ENCODE measurements at places on chromosomes 1 and 21.

DNA sequence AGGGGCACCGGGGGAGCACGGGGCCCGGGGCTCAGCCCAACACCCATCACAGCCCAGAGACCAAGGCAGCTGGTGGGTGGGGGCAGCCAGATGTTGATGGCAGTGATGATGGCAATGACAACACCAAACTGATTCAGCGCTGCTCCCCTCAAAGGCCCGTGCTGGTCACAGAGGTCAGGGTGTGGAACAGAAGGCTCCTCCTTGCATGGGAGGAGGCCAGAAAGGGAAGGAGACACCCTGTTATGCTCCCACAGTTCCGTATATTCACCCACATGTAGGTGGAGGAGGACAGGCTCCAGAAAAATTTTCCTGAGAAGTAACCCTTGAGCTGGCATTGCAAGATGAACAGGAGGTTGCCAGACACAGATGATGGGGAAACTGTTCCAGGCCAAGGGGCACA is 414 bp downstream of the GUCA2B start:
- no peak for DNase-seq

GRCh38 chr1:203076031-203076511 is 9.7 kb downstream of the MYOG start:
- no peak for DNase-seq

DNA sequence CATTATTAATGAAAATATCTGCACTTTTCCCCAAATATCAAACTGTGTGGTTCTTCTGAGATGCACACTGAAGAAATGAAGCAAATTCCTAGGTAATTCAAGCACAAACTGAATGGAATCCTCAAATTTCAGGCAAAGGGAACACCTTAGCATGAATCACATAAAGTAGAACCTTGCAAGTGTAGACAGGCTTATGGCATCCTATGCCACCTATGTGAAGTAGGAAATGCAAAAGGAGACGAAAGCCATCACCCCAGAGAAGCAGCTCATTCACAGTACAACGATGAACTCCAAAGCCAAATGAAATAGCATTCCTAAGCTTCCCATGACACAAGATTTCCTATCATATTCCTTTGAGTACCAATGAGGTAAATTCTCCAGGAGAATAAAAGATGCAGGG is 461.2 kb upstream of the RUNX1 start:
- no peak for DNase-seq

- DNase-seq = peak; percentile 58
Observed at GRCh38 chr1:214018386-214019268, 30.9 kb downstream of the PROX1 start.

DNA sequence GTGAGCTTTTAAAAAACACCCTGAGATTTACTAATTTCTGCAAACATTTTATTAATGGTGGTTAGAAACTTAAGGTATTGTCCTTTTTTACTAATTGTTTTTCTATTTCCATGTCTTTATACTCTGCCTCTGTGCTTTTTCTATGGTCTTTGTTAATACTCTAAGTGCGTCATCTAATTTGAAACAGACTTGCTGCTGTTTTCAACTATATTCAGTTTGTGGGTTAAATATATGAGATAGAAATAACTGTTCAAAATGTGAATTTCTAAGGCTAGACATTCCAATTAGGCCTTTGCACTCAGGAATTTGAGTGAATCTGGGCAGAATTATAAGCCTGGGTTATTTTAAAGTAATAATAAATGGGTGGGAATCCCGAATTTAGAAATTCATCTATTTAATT is 82.4 kb upstream of the COL11A1 start:
- DNase-seq = no peak

DNA sequence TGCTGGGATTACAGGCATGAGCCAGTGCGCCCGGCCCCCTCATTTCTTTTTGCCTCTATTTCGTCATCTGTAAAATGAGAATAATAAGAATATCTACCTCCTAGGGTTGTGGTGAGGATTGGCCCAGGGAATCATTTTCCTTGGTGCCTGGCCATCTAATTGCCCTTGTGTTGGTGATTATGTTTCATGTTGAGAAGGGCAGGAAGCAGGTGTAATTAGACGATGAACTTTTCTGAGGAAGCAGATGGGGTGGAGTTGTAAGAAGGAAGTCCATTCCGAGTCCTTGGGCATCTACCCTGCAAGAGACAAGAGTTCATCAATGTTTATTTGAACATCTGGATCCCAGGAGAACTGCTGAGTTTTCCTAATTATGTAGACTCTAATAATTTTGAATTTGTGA is 38.7 kb upstream of the NEK2 start:
- no peak for DNase-seq

DNA sequence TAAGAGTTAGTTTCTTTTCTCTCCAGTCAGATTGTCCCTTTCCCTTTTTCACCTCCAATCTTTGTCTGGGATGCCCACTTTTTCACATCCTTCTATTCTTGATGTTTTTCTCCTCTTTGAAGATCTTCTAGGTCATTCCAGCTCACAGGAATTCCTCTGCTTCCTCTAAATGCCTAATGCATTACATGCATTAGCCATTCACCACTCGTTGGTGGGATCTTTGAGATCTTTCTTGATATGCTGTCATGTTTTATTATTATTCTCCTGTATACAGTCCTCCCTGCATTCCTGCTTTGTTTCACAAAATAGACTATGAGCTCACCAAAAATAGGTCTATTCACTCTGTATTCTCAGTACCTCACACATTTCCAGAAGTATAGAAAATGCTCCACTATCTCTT is 129.0 kb downstream of the LYPLAL1 start:
- DNase-seq = no peak

DNA sequence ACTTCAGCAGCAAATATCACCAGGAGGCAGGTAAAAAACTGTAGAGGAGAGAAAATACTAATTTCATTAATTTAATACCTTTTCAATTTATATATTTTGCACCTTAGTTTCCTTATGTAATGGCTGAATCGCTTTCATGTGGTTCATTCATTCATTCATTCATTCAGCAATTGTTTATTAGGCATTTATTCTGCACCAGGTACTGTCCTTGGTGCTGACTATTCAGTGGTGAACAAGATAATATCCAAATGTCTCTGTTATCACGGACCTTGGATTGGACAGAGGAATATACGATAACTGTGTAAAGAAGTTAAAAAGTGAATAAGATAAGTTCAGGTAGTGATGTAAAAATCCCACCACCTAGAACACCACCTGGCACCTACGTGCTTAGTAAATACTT is 28.8 kb downstream of the TSPAN2 start:
- DNase-seq = no peak

- no peak for DNase-seq
Observed at GRCh38 chr1:189027512-189027911, 1450.2 kb downstream of the BRINP3 start.

DNA sequence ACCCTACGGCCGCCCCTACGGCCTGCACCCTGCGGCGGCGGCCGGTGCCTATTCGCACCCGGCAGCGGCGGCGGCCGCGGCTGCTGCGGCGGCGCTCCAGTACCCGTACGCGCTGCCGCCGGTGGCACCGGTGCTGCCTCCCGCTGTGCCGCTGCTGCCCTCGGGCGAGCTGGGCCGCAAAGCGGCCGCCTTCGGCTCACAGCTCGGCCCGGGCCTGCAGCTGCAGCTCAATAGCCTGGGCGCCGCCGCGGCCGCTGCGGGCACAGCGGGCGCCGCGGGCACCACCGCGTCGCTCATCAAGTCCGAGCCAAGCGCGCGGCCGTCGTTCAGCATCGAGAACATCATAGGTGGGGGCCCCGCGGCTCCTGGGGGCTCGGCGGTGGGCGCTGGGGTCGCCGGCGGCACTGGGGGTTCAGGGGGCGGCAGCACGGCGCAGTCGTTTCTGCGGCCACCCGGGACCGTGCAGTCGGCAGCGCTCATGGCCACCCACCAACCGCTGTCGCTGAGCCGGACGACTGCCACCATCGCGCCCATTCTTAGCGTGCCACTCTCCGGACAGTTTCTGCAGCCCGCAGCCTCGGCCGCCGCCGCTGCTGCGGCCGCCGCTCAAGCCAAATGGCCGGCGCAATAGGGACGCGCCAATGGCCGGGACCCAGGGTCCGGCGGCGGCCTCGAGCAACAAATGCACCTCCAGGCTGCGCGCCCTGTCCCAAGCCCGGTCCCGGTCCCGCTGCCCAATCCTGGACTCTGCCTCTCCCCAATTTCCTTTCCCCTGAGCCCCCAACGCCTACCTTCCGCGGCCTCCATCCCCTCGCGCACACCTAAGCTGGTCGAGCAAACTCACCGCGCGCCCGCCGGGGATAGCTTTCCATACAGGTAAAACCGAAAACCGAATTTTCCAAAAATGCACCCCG is 1.8 kb downstream of the FOXD3 start:
- peak; percentile 7 for DNase-seq

GRCh38 chr21:37843191-37843590 is 73.1 kb downstream of the KCNJ6 start:
- no peak for DNase-seq

DNA sequence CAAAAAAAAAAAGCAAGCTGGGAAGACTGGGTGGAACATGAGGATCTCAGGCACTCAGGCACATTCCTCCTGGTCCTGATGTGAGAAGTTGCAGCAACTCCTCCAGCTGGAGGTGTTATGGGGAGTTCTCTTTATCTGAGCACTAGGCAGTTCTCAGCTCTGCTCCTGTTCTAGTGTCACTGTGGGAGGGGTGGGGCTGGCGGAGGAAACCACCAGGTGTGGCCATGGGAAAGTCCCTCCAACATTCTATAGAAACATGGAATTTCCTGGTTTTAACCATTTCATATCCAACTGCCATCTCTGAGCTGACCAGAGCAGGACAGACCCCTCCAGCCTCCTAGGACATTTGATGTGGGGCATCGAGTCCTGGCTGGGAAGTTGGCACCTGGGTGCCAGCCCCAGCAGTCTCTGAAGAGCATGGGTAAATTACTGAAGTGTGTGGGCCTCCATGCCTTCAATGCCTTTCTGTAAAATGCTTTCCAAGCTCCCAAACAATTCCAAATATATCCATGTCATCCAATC is 804 bp upstream of the IKBKE start:
- DNase-seq = no peak

GRCh38 chr1:232636799-232637198 is 6.9 kb upstream of the SIPA1L2 start:
- DNase-seq = no peak

DNA sequence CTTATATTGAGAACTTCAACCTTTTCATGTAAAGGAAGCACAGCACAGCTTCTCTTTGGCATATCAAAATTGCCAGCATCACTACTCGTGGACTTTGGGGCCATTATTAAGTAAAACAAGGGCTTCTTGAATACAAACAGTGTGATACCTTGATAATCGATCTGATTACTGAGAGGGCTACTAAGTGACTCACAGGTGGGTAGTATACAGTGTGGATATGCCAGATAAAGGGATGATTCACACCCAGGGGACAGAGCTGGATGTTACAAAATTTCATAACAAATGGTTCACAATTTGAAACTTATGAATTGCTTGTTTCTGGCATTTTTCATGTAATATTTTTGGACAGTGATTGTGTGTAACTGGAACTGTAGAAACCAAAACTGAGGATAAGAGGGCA is 15.4 kb downstream of the HDAC1 start:
- no peak for DNase-seq

- peak; percentile 48 for DNase-seq
Observed at GRCh38 chr1:205321162-205321958, at the start of gene NUAK2. Gene NUAK2, minus strand, starts transcription at chr1:205321745. Its CDS starts 117 bp downstream, at chr1:205321628.

DNA sequence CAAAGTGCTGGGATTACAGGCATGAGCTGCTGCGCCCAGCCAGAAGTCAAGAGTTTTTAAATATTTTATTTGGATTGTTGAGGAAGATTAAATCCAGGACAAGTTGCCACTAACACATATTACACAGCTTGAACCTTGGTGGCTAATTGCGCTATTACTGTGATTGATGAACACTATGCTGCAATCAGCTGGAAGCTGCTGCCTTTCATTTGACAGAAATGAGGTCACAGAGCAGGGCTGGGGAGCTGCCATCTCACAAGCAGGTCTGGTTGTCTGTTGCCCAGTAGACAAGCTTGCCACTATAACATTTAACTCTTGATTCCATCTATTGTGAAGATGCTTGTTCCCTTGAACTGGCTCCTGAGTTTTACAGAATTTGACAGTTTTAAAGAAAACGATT is 37.4 kb upstream of the NRDC start:
- no peak for DNase-seq

- DNase-seq = no peak
Observed at GRCh38 chr1:184792450-184792969, 37.9 kb upstream of the EDEM3 start.

DNA sequence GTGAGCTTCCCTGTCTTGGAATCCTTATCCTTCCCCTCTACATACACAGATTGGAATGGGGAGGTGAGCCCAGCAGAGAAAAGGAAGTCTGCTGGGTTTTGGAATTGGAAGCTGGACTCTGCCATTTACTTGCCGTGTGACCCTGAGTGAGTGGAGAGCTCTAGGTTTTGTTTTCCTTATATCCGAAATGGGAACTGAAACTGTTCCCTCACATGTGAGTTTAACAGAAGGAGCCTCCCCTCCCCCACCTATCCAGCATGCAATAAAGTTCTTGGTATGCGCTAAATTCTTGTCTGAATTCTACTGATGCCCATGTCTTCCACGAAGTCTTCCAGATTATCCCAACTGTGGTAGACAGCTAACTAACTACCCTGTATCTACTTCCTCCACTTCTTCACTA is 58.7 kb downstream of the NENF start:
- DNase-seq = no peak

GRCh38 chr1:184483101-184483683 is 96.4 kb downstream of the C1orf21 start:
- no peak for DNase-seq

- peak; percentile 65 for DNase-seq
Observed at GRCh38 chr1:147273409-147274336, 31.2 kb downstream of the CHD1L start.

DNA sequence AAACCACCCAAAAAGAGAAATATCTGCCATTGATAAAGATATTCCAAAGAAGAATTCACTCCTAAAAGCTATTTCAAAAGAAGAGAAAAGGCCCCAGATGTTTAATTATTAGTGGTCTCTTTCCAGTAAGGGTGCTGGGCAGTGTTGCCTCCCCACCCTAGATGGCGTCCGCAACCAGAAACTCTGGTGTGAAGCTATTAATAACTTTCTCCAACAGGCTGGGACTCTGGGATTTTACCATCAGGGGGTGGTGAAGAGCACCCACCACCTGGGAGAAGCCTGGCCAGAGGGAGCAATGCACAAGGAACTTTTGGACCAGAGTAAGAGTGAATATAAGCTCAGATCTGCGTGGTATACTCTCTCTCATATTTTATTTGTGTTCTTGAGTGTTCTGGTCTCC is 115.4 kb upstream of the TIAM1 start:
- DNase-seq = no peak

- DNase-seq = no peak
Observed at GRCh38 chr1:17061892-17062291, 8.1 kb upstream of the SDHB start.

GRCh38 chr1:19909392-19909791 is 14.0 kb downstream of the PLA2G2E start:
- DNase-seq = no peak

GRCh38 chr1:5513846-5514526 is 478.2 kb downstream of the NPHP4 start:
- peak; percentile 82 for DNase-seq

GRCh38 chr1:40899230-40899870 is 37.2 kb upstream of the CITED4 start:
- no peak for DNase-seq

DNA sequence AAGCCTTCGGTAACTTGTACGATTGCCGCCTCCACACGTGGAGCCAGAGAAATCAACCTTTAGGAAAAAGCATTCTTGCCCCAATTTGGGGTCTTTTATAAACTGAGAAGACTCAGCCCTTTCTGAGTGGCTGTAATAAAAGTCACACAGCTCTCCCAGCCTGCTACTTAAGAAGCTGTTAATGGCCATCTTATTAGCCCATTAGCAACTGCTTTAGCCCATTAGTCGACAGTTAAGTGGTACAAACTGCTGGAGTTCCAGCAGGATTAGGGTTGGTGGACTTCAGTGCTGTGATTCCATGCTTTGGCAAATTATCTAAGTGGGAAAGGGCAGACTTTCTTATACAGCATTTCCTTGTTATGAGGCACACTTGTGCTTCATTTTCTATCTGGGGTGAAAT is 461.3 kb downstream of the RPS6KC1 start:
- no peak for DNase-seq
